ENCODE measurements at places on chromosomes 3 and 15. TPM values are rescaled to one million over a fixed set of nuclear protein-coding genes. Genes with fewer than 3 reads are reported as not detected.

- no peak for DNase-seq
Measured at GRCh38 chr3:195550723-195551122, 7.6 kb upstream of the PPP1R2 start.

DNA sequence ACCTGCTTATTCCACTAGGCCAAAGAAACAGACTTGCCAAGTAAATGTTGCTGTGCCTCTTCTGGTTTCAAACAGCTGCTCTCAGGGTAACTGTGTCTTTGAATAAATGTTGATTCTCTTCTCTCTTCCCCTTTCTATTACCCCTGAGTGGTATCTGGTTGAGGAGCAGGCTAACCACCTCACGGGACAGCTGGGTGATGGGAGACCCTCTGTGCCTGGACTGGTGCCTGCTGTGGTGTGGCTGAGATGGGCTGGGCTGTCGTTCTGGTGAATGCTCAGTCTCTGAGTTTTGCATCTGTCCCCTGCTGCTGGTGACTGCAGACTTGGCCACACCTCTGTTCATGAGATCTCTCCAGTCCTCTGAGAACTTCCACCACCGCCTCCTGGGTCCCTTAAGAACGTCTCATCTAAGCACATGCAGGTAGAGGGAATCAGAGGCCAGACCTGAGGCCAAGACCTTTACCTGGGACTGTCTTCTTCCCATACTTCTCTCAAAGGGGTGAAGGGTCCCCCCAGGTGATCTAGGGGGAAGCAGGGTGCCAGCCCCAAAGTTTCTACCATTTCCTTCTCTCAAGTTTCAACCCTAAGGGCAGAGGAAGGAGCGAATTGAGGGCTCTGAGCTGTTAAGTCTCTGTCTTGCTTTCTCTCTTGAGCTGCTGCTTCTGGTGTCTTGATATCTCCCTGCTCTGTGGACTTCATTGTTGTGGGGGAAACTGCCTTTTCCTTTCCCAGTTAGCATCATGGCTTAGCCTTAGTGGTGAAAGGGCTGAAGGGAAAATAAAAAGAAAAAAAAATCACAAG, 252.9 kb downstream of the EBLN2 start:
- no peak for DNase-seq

DNA sequence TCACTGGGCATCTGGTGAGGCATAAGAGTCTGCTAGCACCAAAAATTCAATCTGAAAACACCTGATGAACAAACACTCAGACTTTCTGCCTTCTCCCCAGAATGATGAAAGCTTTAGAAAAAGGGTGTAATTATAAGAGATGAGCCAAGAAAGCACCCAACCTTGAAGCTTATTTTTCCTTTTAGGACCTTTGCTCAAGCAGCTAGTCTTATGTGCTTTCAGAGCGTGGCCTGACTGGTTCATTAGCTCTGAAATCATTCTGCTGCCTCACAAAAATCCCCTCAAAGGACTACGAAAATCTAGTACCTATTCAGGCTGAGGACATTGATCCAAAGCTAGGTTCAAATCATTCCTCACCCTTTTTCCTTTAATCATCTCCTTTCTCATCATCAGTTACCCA, 662.3 kb downstream of the MAGI1 start:
- no peak for DNase-seq

DNA sequence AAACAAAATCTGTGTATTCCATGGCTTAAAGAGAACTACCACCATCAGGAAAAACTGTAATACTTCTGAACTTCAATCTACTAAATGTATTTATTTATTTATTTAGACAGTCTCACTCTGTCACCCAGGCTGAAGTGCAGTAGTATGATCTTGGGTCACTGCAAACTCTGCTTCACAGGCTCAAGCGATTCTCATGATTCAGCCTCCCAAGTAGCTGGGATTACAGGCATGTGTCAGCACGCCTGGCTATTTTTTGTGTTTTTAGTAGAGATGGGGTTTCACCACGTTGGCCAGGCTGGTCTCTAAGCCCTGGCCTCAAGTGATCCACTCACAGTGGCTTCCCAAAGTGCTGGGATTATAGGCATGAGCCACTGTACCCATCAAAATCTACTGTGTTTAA, 202.3 kb upstream of the POU1F1 start:
- no peak for DNase-seq

DNA sequence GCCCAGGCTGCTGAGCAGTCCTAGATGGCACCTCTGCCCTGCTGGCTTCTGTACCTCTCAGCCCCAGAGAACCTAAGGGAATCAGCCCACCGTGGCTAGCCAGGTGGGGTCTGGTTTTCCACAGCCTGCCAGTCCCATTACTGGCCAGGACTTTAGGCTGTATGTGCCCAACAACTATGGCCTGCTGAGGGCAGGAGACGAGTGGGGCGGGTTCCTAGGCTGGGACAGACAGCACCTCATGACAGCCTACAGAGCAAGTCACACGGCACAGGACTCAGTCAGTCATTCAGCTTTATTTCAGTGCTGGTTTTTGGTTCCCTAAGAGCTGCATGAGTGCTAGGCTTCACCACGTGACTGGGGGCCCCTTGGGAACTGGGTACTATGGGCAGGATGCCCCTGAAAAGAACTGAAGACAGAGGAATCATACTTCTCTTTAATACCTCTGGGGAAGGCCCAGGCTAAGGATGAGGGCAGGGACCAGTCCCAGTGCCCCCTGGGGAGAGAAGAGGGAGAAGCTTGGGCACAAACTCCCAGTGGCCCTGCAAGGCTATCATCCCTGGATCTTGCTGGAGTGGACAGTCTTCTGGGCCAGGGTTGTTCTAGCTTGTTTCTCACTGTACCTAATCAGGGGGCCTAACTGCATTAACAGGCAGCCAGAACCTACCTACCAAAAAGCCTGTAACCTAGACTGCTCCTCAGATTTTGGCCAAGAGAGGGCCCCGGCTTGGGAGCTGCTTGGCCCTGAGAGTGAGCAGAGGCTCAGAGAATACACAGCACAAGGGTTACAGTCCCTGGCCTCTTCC, 14.8 kb downstream of the CLK3 start:
- no peak for DNase-seq

GRCh38 chr3:115635406-115635805, 12.1 kb downstream of the GAP43 start:
- DNase-seq, result no peak

DNA sequence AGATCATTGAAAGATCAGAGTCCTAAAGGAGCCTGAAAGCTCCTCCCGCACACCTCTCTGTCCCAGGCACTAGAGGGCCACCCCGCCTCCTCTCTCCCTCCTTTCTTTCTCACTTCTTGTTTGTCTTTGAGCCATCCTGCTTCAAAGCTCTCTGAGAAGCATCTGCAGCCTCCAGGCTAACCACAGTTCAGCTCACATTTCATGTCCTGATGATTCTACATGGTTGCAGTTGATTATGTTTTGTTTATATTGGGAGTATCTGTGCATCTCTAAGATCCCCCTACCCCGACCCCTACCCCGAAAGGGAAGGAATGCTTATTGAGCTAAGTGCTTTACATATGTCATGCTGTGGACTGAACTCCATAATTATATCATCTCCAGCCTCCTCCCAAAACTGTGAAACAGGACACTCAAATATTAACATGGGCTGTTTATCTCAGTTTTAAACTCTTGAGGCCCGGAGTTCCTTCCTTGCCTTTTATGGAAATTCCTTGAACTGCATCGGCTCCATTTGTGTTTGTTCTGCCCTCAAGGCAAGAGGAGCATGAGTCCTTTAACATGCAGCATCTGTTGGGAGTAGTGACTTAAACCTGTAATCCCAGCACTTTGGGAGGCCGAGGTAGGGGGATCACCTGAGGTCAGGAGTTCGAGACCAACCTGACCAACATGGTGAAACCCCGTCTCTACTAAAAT, 30.9 kb downstream of the MGLL start:
- DNase-seq, result no peak

- DNase-seq, result no peak
Measured at GRCh38 chr15:29774900-29775299, 47.4 kb downstream of the TJP1 start.

- no peak for DNase-seq
Measured at GRCh38 chr3:105877336-105877910, 8.6 kb upstream of the CBLB start.

DNA sequence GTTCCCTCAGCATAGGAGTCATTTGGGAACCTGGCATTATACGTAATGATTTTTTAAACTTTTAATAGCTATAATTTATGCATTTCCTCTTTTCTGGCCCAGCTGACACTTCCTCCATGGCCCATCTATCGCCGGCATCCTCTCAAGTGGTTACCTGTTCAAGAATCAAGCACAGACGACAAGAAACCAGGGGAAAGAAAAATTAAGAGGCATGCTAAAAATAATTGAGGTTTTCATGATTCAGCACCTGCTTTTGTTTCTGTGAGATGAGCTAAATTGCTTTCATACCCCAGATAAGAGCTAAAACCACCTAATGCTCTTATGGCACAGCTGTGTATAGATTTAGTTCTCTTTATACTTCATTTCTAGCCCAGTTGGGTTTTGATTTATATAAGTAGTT, 1.7 kb downstream of the SPCS1 start:
- no peak for DNase-seq

GRCh38 chr15:71683411-71684274, 126.7 kb upstream of the NR2E3 start:
- no peak for DNase-seq

DNA sequence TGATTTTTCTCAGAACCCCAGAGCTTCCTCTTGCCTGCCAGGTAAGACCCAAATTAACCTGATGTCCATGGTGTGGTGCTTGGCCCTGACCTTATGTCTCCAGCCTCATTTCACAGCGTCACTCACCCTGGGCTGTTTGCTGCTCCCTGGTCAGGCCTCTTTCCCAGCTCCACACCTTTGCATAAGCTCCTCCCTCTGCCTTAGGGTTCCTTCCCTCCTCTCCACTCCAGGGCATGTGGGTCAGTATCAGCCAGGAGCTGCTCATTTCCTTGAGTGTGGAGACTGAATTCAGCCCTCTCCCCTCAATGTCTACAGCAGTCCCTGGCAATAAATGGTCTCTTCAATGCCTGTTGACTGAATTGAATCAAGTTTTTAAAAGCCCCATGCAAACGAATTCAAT, 75.6 kb upstream of the ANKRD34C start:
- DNase-seq, result no peak

- DNase-seq, result peak; percentile 65
Measured at GRCh38 chr15:90349072-90349471, 3.0 kb upstream of the ZNF774 start.

- no peak for DNase-seq
Measured at GRCh38 chr3:188188911-188189310, 35.0 kb downstream of the LPP start.

GRCh38 chr3:171168086-171168485, 141.6 kb upstream of the SLC2A2 start:
- DNase-seq, result no peak

DNA sequence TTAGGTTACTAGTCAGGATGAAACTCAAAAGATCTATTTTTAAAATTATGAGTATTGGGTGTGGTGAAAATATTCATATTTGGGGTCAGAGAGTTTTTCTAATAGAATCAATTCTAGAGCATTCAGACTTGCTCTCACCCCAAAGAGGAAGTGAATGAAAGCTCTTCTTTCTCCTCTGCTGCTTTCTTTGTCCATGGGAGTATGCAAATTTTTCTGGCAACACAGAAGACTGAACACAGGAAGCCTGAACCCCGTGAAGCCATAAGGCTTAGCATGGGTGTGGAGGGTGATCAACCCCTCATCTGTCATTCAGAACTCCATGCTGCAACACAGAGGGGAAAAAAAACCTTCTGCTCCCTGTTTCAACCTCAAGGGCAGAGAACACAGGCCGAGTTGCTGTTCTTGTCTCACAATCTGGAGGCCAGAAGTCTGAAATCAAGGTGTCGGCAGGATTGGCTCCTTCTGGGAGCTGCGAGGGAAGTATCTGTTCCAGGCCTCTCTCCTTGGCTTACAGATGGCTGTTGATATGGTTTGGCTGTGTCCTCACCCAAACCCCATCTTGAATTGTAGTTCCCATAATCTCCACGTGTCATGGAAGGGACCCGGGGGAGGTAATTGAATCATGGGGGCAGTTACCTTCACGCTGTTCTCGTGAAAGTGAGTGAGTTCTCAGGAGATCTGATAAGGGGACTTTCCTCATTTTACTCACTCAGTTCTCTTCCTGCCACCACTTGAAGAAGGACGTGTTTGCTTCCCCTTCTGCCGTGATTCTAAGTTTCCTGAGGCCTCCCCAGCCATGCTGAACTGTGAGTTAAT, 33.7 kb upstream of the CD47 start:
- no peak for DNase-seq

DNA sequence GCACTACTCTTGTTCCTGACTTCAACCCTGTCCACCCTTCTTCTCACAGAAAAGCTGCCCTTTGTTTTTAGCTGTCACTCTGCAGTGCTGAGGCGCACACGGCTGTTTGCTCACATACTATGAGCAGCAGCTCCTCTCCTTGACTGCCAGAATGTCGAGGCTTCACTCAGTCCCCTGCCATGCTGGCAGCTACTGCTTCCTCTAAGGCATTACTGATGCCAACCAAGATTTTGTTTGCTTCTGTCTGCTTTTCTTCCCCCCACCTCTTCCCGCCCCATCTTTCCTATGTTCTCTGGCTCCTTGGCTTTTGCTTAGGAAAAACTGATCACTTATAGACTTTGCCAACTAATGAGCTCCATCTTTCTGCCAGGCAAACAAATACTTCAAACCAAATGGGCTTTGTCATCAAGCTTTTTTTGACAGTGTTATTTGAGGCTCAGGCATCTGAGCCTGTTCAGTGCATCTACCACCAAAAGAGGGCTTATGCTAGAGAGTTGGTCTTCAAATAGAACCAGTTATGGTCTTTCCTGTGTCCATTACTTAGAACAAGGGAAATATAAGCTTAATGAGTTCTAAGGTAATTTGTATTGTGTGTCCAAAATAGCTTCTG, 81.0 kb downstream of the FBXL2 start:
- DNase-seq, result no peak

- DNase-seq, result no peak
Measured at GRCh38 chr15:96338766-96339618, 8.5 kb downstream of the NR2F2 start.

DNA sequence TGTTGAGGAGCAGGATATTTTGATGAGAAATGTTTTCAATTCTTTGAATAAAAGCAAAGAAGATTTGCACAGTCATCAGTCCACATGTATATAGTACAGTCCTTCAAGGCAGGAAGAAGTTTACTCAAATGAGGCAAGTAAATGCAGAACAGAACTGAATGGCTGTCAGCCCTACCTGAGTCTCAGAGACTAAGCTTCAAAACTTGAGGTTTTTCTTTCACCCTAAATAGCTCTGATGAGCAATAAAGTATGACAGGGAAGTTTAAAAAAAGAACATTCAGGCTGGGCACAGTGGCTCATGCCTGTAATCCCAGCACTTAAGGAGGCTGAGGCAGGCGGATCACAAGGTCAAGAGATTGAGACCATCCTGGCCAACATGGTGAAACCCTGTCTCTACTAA, 232.5 kb downstream of the SUCLG2 start:
- no peak for DNase-seq

- no peak for DNase-seq
Measured at GRCh38 chr3:136954251-136954650, 3.5 kb upstream of the IL20RB start.

Gene ECE2
- not detected for total RNA-seq

Gene PRSS50
- total RNA-seq, result 0.10 TPM

Gene CHDH
- total RNA-seq, result 18.8 TPM

Gene SLC12A1
- not detected for total RNA-seq

Gene NMB
- total RNA-seq, result 5.7 TPM

Gene MAP3K13
- 25.3 TPM for total RNA-seq

Gene ARL8B
- total RNA-seq, result 91.4 TPM

Gene C2CD4B
- total RNA-seq, result 0.67 TPM

Gene EFHB
- total RNA-seq, result 15.7 TPM

Gene ZNF501
- 2.1 TPM for total RNA-seq

Gene ALPK3
- 11.5 TPM for total RNA-seq

Gene CYP8B1
- not detected for total RNA-seq

Gene PTPRG
- total RNA-seq, result 64.0 TPM

Measured in upper lobe of left lung (tissue), 6 donors.